ENCODE measurements at places on chromosomes 4 and X.

GRCh38 chr4:106365613-106366012 is 3.0 kb downstream of the GIMD1 start:
- peak; percentile 82 for DNase-seq

DNA sequence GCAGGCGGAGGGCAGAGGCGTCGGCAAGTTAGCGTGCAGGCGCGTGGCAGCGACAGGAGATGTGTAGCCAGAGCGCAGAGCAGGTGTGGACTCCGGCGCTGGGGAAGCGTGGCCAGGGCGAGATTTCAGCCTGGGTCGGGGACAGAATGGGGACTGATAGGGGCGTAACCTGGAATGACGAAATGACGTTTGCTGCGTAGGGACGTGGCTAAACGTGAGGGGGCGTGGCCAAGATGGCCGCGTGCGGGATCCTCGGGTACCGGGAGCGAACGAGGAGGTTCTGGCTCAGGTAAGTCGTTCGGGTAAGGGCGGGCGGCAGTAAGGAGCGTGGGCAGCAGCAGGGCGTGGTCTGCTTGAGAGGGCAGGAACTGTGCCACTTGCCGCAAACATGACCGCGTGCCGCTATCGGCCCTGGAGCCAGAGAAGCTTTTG is 10.9 kb upstream of the CLTRN start:
- peak; percentile 43 for DNase-seq

GRCh38 chr4:110619463-110620247 is 3.2 kb downstream of the PITX2 start:
- no peak for DNase-seq

- DNase-seq, result no peak
Measured at GRCh38 chrX:134679221-134679620, 20.9 kb upstream of the PLAC1 start.

DNA sequence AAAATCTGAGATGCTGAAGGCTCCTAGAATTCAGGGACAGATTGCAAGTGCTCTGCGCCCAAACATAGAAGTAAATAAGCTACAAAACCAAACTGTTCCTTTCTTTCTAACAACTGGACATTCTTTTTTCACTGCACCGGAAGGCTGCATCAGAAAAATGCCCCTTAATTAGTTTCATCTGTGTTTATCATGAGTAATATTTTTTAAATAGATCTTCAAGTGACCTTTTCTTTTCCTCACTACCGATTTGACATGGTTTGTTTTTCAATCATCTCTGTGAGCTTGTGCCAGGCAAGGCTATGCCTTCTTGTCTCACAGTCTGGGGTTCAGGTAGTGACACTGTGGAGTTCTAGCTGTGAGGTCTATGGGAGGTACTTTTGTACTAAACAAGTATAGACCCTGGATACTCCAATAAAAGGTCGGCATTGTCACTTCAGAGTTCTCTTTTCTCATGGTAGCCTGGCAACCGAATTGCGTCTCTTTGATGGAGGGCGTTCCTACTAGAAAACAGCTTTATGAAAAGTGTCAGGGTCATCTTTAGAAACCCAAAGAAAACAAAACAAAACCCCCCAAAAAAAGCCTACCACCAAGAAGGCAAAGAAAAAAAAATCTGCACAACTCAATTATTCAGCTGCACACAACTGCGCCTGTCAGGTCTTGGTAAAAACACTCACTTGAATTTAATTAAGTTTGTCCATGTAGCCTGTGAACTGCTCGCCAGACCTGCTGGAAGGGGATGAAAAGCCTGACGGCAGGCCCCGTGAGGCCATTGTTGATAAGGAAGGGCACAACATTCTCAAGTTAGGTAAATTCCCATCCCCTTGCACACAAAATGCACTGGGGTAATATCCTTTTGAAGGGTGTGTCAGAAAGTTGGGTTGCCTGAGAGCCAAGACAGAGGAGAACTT is 22.8 kb upstream of the ADAMTS3 start:
- DNase-seq, result no peak

- DNase-seq, result peak; percentile 2
Measured at GRCh38 chr4:42519803-42520417, 122.6 kb downstream of the SHISA3 start.

GRCh38 chrX:71282514-71283402 is 677 bp upstream of the NONO start:
- DNase-seq, result no peak

DNA sequence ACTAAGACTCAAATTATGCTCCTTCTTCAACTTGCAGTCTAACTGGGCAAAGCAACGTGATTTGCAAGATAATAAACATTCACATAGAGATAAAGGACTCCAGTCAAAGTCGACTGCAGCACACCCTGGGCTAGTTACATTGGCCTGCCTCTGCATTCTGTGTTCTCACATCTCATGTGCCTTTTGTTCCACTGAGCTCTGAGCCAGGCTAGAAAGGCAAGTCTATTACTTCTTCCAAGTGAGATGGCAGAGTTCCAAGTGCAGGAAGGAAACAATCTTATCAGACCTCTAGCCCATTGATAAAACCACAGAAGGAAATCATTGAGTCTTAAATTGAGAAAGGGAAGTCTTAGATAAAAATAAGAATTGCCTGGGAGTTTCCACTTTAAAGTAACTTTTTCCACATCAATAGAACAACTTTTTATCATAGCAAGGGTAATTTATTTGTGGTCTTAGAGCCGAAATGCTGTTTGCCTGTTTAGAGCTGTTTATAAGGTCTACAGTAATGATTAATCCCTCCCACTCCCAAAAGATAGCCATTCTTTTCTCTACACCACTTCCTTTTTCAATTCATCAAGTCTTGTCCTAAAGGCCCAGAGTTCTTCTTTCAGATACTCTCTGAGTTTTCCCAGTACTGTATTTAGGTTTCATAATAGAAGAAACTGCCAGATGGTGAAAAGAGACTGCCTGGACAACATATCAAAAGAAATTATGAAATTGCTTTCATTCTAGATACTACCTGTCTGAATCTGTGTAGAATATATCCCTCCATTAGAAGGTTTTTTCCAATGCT is 200.2 kb downstream of the GUCY2F start:
- no peak for DNase-seq

DNA sequence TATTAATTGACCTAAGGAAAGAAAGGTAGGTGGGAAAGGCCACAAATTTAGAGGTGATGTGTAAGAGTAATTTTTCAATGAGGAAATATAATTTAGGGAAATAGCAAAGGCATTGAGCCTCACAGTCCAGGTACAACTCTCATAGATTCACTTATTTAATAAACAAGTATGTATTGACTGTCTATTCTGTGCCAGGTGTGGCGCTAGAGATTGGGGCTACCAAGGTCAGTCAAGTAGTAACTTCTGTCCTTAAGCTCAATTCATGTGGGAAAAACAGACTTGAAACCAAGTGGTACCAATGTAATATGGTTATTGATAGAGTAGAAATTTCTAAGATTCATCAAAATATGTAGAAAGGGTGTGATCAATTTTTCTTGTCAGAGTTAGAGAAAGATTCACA is 257.5 kb downstream of the C4orf33 start:
- no peak for DNase-seq

DNA sequence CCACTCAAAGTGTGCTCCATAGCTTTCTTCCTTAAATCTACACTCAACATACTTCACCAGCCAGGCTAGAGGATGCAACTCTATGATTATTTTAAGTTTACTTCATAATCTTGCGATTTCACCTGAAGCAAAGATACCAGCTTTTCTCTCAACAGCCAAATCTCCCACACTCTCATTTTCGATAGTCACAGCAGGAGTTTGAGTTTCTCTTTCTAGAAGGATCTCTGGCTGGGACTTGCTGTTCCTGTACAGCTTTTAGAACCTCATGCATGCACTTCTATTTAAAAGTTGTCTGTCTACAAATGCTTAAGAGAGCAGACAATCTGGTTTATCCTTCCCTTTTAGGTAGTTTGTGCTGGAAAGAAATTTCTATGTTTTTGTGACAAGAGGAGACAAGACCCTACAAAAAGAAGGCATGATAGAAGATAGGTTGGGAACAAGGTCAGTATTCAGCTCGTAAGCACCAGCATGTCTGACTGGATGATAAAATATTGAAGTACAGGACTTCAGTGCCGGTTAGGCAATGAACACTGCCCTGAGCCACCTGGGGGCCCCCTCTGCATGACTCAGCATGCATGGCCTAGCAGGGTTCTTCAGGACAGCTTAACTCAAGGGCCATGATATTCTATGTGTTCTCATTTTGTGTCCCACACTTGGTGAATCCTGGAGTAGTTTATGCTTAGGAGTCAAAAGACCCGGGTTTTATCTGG is 65.6 kb downstream of the ATXN3L start:
- no peak for DNase-seq

- DNase-seq, result no peak
Measured at GRCh38 chrX:121389976-121390714, 342.7 kb downstream of the GLUD2 start.

DNA sequence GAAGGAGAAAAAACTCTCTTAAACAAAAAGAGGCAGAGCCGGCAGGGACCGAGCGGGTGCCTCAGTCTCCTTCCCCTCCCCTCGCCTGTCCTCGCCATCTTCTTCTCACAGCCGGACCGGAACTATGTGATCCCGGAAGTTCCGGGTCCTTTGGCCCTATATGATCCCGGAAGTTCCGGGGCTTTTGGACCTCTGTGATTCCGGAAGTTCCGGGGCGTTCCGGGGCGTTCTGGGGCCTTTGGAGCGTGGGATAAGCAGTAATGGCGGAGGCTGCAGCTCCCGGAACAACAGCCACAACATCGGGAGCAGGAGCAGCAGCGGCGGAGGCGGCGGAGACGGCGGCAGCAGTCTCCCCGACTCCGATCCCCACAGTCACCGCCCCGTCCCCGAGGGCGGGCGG is 98.9 kb upstream of the MED14 start:
- DNase-seq, result no peak

GRCh38 chr4:124810827-124811226 is 98.3 kb upstream of the ANKRD50 start:
- no peak for DNase-seq

GRCh38 chr4:11281720-11282119 is 147.0 kb downstream of the HS3ST1 start:
- DNase-seq, result no peak

GRCh38 chr4:182370491-182370890 is 127.3 kb downstream of the TENM3 start:
- DNase-seq, result no peak

DNA sequence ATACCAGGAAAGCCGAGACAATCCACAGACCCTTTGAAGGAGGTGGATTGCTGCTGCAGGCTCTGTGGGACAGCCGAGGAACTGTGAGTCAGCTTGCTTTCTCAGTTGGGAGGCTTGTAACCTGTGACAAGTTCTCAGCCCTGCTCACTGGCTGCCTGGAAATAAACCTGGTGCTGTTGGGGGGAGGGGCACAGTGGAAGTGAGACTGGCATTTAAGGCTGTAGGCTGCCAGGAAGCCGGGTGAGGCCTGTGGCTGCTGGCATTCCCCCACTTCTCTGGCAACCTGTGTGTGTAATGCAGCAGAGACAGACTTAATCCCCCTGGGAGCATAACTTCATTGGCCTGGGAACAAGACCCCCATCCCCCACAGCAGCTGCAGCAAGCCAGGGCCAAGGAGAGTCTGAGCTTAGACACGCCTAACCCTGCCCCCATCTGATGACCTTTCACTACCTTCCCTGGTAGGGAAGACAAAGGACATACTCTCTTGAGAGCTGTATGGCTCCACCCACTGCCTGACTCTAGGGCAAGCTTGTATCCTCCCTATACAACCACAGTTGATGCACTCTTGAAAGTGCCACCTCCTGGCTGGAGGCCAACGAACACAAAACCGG is 64.1 kb downstream of the ALPK1 start:
- DNase-seq, result no peak

GRCh38 chrX:47518144-47518543 is 35.1 kb upstream of the ZNF41 start:
- no peak for DNase-seq
